ENCODE measurements at places on chromosomes 6 and 20. TPM values are rescaled to one million over a fixed set of nuclear protein-coding genes. Genes with fewer than 3 reads are reported as not detected.

AKAP12 gene
- 143 TPM for total RNA-seq

NR2E1 gene
- total RNA-seq: not detected

FILIP1 gene
- 0.30 TPM for total RNA-seq

BPIFB4 gene
- total RNA-seq: not detected

ULBP2 gene
- 3.6 TPM for total RNA-seq

PIGU gene
- 22.6 TPM for total RNA-seq

BNIP5 gene
- not detected for total RNA-seq

GABRR2 gene
- not detected for total RNA-seq

TRIM40 gene
- total RNA-seq: not detected

CHRNA4 gene
- total RNA-seq: 0.27 TPM

GLYATL3 gene
- not detected for total RNA-seq

CDSN gene
- total RNA-seq: not detected

ACTL10 gene
- not detected for total RNA-seq

CPNE5 gene
- total RNA-seq: not detected

SPEF1 gene
- total RNA-seq: 2.6 TPM

SALL4 gene
- total RNA-seq: 1.4 TPM

DEFB127 gene
- not detected for total RNA-seq

PGBD1 gene
- 4.9 TPM for total RNA-seq

HSPA1B gene
- 116 TPM for total RNA-seq

GMPR gene
- 2.1 TPM for total RNA-seq

RAET1E gene
- 3.8 TPM for total RNA-seq

NNAT gene
- not detected for total RNA-seq

VSTM2L gene
- total RNA-seq: 11.0 TPM

KCNK16 gene
- not detected for total RNA-seq

PHF10 gene
- total RNA-seq: 22.8 TPM

MAS1L gene
- total RNA-seq: not detected

PRDM1 gene
- 6.0 TPM for total RNA-seq

OPN5 gene
- not detected for total RNA-seq

LPA gene
- 0.07 TPM for total RNA-seq

FOXQ1 gene
- total RNA-seq: 6.2 TPM

EEF1A2 gene
- 140 TPM for total RNA-seq

STMND1 gene
- total RNA-seq: not detected

ANKRD66 gene
- total RNA-seq: not detected

POM121L2 gene
- not detected for total RNA-seq

USP49 gene
- total RNA-seq: 0.95 TPM

PGC gene
- total RNA-seq: not detected

RAET1L gene
- 0.44 TPM for total RNA-seq

SF3B5 gene
- 224 TPM for total RNA-seq

Data from A549 treated with GW870086 at 1 μM for 4 hours (cell line).